ENCODE measurements at places on chromosomes 2 and 18.

DNA sequence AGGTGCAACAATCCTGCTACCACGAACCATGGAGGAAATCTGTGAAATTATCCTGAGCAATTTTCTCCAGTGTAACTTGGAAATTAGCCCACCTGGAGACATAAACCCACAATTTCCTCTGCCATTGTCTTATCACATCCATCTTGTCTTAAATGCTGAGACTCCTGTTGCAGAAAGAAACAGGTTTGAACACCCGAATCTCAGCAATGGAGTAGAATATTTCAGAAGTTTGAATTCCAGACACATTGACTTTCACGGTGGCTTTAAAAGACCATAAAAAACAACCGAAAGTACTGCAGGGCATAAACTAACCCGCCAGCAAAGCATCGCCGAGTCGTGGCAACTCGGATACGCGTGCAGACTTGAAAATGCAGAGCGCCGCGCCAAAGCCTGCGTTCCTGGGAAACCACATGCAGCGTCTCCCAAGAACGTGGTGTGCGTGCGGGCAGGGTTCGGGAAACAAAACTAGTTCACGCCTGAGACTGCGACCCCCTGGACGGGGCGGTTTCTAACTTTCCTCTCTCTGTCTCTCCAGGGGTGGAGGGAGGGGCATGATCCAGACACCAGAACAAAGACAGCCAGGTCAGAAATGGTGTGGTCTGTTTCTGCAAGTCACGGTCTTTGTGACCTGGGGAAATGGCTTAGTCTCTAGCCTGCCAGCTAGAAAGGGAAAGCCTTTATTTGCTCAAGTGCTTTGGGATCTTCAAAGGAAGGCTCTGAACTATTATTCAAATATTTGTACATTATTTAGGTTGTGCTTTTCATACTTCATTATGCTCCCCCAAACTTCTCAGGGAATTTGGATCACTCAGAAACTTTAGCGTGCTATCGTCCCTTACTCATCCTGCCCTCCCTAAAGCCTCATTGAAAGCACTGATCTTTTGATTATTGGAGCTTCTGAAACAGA is 26.9 kb upstream of the KCTD1 start:
- no peak for DNase-seq

- no peak for DNase-seq
Measured at GRCh38 chr2:18209934-18210639, 331.6 kb downstream of the KCNS3 start.

GRCh38 chr18:59659508-59660170 is 37.6 kb downstream of the CCBE1 start:
- no peak for DNase-seq

DNA sequence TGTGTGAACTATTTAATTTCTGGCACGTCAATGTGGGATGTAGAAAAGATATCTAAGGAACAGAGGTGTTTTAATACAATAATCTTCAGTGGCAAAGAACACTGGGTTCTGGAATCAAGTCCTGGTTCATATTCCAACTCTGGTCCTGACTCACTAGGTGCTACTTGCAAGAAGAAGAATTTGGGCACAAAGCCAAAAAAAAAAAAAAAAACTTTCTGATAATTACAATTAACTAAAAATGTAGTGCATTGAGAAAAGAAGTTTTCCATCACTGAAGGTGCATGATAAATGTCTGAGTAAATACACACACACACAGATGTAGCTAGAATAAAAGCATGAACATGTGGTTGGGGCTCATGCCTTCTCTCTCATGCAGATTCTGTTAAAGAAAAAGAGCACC is 424.4 kb upstream of the REG3G start:
- DNase-seq = no peak

- no peak for DNase-seq
Measured at GRCh38 chr2:69390471-69390870, 3.4 kb upstream of the GFPT1 start.

DNA sequence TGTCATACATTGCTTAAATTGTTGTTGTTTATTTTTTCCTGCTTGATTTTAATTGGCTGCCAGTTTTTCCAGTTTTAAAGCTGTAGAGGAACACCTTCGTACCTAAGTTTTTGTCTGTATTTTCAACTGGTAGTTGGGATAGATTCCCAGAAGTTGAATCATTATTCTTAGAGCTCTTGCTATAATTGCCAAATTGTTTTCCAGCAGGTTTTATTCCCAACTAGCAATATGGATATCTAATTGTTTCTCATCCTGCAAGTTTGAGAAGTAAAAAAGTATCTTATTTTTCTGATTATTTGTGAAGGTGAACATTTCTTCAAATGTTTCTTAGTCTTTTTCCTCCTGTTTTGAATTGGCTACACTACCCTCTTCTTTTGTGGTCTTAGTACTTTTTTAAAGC is 6.7 kb downstream of the SMARCAL1 start:
- DNase-seq = no peak

GRCh38 chr2:197560146-197560665 is 44.3 kb downstream of the MOB4 start:
- DNase-seq = no peak

- DNase-seq = no peak
Measured at GRCh38 chr2:37681587-37681986, 10.1 kb upstream of the CDC42EP3 start.

- DNase-seq = no peak
Measured at GRCh38 chr2:192978395-192978794, 783.7 kb upstream of the TMEFF2 start.

- DNase-seq = no peak
Measured at GRCh38 chr2:134792186-134792585, 46.2 kb upstream of the ACMSD start.

Measured in CD4-positive, alpha-beta T cell treated with Interleukin-21 for 1 hour (primary cell).